SK-N-MC (cell line): ENCODE measurements at places on chromosomes 5 and 9.
A peak's percentile ranks its signal among the peaks of the same experiment; 100 is the strongest.

- DNase-seq: no peak
Measured at GRCh38 chr5:124342986-124343385, 403.5 kb downstream of the ZNF608 start.

DNA sequence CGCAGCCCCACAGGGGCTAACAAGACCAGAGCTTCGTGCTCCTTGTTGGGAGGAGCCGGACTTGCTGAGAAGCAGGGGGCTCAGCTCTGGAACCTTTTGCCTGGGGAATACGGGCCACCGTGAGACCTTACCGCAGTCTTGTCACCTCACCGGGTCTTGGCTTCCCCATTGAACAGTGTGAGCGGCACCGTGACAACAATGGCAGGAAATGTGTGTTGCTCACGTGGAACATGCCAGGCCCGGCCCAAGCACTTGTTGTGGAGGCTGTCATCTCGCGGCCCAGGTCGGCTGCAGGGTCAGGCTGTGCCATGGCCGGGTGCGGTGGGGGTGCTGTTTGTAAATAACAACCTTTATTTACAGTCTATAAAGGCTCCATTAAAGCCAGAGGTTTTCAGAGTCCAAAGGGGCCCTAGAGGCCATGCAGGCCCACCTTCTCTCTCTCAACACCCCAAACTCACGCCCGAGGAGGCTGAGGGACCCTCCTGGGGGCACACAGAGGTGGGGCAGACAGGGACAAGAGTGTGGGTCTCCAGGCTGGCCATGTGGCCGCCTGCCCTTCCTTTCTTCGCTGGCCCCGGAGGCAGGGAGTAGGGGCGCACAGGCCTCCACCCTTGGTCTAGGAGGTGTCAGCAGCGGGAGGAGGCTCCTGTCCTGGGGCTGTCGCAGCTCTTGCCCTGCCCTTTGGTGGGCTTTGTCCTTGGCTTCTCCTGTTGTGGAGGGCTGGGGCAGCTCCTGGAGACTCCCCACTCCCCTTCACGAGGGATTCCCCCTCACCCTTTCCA lies 79.7 kb downstream of the TSPAN17 start:
- no peak for DNase-seq

GRCh38 chr9:123725389-123725788 lies 204.5 kb downstream of the DENND1A start:
- DNase-seq: no peak

DNA sequence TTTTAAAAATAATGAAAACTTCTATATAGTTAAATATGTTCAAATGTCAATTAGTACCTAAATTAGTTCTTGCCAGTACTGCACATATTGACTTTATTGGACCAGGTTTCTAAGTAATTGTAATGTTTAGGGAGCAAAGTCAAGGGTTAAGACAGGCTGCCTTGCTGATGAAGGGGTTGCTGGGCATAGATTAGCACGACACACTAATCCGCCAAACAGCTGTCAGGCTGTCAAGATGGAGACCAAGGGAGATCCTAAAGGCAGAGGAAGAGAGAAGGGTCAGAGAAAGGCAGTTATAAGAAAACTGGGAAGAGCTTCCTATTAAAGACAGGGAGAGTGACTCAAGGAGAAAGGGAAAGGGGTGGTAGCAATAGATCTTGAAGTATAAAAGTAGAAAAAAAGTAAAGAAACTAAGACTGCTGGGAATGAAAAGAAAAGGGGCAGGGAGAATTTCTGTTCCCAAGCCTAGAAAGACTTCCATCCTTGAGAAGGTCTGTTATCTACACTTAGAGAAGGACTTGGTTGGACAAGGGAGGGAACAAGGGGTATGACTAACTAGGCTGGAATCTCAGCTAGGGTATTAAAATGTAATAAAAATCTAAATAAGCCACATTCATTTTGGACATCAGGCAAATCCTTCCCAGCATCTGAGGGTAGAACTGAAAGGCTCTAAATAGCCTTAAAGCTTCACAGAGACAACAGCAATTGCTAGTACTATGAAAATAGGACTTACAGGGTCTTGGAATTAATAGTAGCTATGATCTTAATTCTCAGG lies 188.7 kb downstream of the FBXL17 start:
- DNase-seq: no peak

DNA sequence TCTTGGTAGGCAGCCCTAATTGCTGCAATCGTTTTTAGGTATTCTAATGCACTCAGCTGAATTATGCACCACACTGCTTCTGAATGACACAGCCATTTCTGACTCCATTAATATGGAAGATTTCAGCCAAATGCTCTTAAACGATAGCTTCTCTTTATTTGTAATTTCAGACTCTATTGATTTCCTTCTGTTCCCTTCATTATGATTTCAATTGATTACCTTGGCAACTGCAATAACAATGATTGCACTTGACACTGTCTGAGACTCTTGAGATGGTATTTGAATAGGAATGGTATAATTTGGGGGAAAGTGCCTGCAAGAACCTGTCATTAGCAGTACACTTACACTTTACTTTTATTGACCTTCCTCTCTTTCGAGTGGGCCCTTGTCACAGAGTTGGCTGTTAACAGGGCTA lies 296.1 kb upstream of the DMAC1 start:
- no peak for DNase-seq

DNA sequence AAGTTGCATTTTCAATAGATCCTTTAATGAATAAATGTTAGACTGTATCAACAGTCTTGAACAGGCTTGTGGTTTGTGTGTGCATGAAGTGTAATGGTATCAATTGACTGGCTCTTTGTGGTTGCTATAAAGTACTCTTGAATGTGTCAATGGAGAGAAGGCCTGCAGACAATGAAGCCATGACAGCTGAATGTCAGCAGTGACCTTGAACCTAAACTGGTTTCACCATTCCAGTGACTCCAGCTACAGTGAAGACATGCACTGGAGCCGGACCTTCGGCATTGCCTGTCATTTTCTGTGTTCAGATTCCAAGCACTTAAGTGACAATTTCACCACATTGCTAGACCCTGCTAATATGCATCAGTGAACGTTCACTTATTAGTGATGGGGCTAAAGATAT lies 276.0 kb upstream of the TMEM161B start:
- no peak for DNase-seq

DNA sequence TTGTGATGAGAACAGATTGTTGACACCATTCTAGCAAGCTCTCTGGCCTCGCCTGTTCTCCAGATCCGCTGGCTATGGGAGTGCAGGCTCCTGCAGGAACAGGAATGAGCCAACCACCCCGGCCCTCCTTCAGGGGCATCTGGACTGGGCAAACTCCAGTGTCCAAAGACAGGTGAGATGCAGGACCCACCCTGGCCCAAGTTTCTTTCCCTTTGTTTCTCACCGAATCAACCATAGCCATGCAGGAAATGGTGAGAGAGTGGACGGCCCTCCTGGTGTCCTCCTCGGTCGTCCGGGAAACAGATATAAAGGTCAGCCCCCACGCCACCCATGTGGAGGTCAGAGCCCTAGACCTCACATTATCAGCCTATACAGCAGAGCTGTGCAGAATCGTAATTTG lies 108.6 kb upstream of the IRX2 start:
- no peak for DNase-seq

- no peak for DNase-seq
Measured at GRCh38 chr9:118734696-118735095, 634.5 kb downstream of the BRINP1 start.

GRCh38 chr9:72292874-72293607 lies 72.0 kb downstream of the ZFAND5 start:
- peak; percentile 98 for DNase-seq

DNA sequence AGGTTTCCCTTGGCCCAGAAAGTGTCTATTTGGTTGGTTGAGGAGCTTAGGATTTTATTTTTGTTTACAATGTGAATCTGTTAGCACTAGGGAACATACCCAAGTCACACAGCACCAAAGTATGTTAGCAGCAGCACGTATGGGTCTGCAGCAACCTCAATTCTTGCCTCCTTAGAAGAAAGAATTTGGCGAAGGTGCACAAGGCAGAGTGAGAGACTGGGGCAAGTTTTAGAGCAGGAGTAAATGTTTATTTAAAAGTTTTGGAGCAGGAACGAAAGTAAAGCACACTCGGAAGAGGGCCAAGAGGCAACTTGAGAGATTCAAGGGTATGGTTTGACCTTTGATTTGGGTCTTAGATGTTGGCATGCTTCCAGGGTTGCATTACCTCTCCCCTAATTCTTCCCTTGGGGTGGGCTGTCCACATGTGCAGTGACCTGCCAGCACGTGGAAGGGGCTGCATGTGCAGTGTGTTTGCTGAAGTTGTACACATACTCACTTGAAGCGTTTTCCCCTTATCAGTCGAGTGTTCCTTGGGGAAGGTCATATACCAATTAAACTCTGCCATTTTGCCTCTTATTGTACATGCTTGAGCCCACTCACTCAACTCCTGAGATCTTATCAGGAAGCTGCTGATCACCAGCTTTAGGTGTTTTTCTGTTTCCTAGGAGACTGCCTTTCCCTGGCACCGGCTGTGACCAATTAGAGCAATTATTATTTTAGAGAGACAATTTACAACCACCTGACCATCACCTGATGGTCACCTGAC lies 64.9 kb upstream of the SHC3 start:
- no peak for DNase-seq

DNA sequence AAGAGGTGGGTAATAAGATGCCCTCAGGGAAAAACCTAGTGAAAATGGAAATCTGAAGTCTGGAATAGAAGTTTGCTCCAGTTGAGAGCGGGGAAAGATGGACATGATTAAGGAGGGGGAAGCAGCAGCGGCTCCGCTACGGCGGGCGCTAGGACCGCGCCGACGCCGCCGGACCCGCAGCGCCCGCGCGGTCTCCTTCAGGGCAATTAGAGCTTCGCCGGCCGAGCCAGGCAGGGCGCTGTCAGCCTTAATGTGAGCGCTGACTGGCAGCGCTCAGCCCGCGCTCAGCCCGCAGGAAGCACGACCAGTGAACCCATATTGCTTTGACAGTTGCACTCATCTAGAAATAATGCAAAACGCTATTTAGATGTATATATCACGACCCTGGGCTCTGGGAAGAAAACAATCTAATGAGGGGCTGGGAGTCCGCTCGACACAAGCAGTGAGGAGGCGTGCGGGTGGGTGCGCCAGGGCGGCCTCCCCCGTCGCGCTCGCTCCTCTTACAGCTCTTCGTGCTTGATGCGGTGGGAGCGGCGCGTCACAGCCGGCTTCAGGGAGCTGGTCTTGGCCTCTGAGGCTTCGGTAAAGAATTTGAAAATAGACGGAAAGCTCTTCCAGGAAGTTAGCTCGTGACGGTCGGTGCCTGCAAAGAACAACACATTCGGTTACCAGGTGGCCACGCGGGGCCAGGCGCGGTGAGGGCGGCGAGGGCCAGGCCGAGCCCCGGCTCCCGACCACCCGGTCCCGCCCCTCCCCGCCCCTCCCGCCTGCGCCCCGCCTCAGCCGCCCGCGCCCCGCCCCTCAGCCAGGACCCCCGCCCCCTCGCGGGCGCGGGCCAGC lies 37.7 kb downstream of the NR2F1 start:
- no peak for DNase-seq

- DNase-seq: no peak
Measured at GRCh38 chr9:111431684-111432083, 52.5 kb downstream of the ECPAS start.
